ENCODE measurements at places on chromosomes 3 and 15. TPM values are rescaled to one million over a fixed set of nuclear protein-coding genes. Genes with fewer than 3 reads are reported as not detected.

MNS1 gene
- polyA plus RNA-seq: 29.6 TPM

DNA sequence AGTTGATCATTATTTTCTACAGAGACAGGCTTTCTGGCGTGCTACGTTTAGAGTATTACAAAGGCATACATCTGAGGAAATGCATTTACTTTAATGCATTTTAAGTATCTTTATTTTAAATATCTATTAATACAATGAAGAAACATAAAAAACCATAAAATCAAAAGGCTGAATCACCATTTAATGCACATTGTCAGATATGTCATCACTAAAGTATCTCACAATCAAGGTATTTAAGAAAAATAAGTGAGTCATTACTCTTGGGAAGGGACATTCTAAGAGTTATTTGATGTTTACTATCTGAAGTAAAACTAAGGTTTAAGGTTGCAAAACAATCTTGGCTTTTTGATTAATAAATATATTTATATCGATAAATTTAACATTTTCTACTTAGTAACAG is 102.2 kb downstream of the CTNNB1 start:
- DNase-seq: no peak

DNA sequence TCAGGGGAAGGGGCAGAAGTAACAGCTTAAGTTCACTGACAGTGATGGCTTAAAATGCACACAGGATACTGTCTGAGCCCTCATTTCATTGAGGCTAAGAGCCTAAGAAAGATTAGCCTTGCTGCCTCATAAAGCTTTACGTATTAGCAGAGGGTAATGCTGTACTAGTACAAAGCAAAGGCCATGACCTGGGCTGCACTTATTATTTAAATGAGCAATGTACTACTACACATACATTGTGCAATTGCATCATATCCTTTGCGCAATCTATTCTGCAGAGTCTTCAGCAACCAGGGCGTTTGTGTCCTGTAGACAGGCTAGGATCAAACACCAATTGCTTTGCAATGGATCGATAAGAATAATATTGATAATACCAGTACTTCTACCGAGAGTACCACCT is 221.8 kb downstream of the TPRG1 start:
- DNase-seq: no peak

- no peak for DNase-seq
Observed at GRCh38 chr3:47491186-47491585, 15.4 kb upstream of the SCAP start.

- DNase-seq: no peak
Observed at GRCh38 chr3:54772746-54773145, 155.1 kb downstream of the LRTM1 start.

IGSF11 gene
- 4.0 TPM for polyA plus RNA-seq

- DNase-seq: no peak
Observed at GRCh38 chr3:39404943-39405686, 1.4 kb upstream of the RPSA start.

IFT122 gene
- 63.6 TPM for polyA plus RNA-seq

CSTA gene
- polyA plus RNA-seq: 1.1 TPM

GRCh38 chr3:189272500-189273119 is 100.8 kb downstream of the TPRG1 start:
- DNase-seq: no peak

GOLGA8G gene
- polyA plus RNA-seq: 0.03 TPM

GRCh38 chr15:27845535-27846369 is 253.4 kb downstream of the OCA2 start:
- DNase-seq: no peak

- DNase-seq: no peak
Observed at GRCh38 chr15:98800437-98801233, 152.3 kb downstream of the IGF1R start.

SIDT1 gene
- polyA plus RNA-seq: 2.7 TPM

- no peak for DNase-seq
Observed at GRCh38 chr15:48623456-48623855, 22.1 kb downstream of the FBN1 start.

VPS18 gene
- 15.5 TPM for polyA plus RNA-seq

- DNase-seq: peak; percentile 71
Observed at GRCh38 chr3:8658306-8659212, 14.0 kb upstream of the SSUH2 start.

DNA sequence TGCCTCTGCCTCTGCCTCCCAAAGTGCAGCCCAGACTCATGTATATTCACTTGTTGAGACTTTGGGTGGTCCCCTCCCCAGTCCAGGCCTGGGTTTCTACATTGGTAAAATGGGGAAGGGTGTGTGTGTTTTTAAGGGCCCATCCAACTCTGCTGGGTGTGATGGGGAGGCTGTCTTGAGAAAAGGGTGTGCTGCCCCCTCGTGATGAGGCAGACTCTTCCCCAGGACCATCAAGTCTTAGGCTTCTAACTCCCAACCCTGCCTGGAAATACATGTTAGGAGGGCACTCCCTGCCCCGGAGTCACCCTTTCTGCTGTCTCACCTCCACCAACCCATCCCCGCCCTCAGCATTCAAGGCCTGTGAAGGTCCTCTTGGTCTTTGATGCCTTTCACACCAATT is 4.4 kb upstream of the PTPN23 start:
- no peak for DNase-seq

PLA2G4E gene
- not detected for polyA plus RNA-seq
